ENCODE measurements at places on chromosomes 12 and 14. TPM values are rescaled to one million over a fixed set of nuclear protein-coding genes. Genes with fewer than 3 reads are reported as not detected.

- no peak for DNase-seq
Measured at GRCh38 chr14:99630202-99630601, 14.7 kb upstream of the HHIPL1 start.

DNA sequence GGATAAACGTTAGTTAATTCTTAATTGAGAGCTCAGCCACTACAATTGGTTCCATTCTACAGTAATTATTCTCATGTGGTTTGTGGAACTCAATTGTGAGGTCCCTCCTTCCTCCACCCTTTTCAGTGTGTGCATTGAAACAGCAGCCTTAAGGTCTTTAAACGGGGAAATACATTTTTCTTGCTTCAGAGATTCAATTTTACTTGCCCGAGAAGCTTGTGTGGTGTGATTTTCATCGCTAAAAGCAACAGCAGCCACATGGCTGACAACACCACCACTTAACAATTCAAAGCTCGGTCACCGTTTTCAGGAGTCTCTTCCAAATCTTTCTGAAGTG, 733 bp upstream of the PPFIBP1 start:
- no peak for DNase-seq

GRCh38 chr12:81257947-81258551, 180.2 kb downstream of the ACSS3 start:
- peak; percentile 48 for DNase-seq

- peak; percentile 50 for DNase-seq
Measured at GRCh38 chr14:89911010-89911919, 43.3 kb downstream of the EFCAB11 start.

- no peak for DNase-seq
Measured at GRCh38 chr12:10293151-10293550, 14.5 kb upstream of the KLRD1 start.

- no peak for DNase-seq
Measured at GRCh38 chr14:101254805-101255764, 306.2 kb upstream of the DIO3 start.

GRCh38 chr12:19811922-19812321, 372.6 kb downstream of the AEBP2 start:
- no peak for DNase-seq

DNA sequence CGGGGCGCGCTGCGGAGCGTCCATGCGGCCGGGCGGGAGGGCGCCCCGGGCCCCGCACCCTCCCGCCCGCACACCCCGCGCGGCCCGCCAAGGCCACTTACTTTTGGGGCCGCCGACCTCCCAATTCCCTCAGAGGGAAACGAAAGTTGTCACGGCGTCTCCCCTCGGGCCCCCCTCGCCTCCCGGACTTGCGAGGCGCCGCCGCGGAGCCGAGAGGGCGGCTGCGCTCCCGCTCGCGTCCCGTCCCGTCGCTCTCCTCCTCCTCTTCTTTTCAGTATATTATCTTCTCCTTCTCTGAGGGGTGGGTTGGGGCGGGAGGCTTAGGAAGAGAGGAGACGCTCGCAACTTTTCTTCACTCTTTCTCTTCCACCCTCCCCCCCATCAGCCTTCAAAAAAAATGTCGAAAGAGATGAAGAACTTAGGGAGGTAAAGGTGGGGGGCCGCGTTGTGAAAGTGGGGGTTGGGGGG, 613 bp downstream of the DUSP16 start:
- peak; percentile 13 for DNase-seq

DNA sequence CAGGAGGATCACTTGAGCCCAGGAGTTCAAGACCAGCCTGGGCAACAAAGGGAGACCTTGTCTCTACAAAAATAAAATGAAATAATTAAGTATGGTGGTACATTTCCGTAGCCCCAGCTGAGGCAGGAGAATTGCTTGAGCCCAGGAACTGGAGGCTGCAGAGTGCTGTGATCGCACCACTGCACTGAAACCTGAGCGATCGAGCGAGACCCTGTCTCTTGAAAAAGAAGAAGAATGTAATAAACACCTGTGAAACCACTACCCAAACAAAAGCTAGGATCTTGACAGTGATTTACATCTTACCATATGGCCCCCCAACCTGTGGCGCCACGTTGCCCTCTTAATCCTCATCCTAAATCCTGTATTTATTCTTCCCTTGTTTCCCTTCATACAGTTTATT, 5.7 kb upstream of the DTX1 start:
- DNase-seq: no peak

GRCh38 chr14:85223667-85224066, 306.3 kb upstream of the FLRT2 start:
- DNase-seq: no peak

- no peak for DNase-seq
Measured at GRCh38 chr12:13534242-13534641, 337.7 kb downstream of the EMP1 start.

DNA sequence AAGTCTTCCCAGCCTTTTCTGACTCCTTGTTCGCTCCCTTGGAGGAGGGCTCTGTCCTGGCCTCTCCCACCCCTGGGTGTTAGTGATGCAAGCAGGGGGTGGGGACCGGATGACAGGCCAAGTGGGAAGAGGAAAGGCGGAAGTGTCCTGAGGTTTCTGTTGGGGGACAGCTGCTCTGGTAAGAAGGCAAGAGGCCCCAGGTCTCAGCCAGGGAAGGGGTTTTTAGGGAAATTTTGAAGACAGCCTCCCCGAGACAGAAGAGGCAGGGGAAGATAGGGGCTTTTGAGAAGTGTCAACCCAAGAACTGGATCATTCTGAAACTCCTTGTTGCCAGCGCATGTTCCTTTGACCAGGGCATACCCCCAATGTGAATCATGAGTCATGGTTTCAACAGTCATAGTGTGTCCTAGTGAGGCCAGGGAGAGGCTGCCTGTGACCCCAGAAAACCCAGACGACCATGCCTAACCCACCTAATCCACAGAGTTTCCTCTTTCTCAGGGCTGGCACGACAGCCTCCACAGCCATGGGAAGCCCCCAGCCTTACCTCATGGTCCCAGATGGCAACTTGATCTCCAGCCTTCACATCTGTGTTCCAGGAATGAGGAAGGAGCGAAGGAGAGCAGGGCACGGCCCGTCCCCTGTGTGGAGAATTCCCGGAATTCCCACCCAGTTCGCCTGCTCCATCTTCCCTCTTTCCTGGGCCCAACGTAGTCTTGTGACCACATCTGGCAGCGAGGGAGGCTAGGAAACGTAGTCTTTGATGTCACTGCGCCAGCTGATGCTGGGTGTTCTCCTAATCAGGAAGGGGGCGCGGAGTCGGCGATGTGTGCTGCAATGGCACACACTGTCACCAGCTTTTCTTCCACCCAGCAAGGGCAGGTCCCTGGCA, 4.9 kb upstream of the GPR132 start:
- DNase-seq: no peak

- DNase-seq: no peak
Measured at GRCh38 chr14:67784244-67784823, 32.1 kb downstream of the ZFYVE26 start.

DNA sequence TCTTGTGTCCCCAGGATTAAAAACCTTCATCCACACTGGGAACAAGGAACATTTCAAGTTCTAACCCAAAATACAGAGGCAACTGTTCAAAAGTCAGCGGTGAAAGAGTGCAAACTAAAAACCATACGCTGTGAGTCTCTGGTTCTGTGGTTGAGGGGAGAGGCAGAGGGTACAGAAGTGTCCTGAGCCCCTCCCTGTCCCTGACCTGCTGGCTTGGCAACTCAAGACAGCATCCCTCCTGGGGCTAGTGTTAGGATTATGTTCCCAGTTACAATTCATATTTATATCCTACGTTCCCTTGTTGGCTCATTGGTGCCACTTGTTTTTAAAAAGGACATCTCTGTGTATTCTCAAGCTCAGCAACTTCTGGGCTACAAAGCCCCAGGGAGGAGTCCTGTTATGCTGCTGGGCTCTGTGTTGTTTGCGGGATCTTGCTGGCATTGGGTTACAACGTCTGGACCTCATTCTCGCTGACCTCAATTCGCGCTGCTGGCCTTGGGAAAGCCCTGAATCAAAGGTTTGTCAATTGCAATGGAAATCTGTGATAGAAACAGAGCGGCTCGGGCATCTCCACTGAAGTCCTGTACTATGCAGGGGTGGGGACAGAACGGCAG, 420.8 kb downstream of the FUT8 start:
- DNase-seq: no peak

GRCh38 chr12:131273291-131273845, 319.7 kb downstream of the ADGRD1 start:
- no peak for DNase-seq

DNA sequence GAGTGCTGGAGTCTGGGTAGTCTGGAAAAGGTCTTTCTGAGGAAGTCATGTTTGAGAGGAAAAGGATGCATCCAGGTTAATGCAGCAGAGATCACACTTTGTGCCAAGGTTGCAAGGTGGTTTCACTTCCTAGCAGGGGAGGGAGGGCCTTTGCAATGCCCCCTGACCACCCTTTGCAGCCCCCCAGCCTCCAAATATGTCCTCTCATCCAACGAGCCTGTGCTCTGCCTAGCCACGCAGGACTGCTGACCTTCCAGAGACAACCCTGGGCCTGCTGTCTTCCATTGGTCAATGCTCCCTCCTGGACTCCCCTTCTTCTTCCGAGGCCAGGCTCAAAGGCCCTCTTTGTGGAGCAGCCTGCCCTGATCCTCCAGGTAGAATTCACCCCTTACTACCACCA, 47.3 kb upstream of the TUNAR start:
- no peak for DNase-seq

GRCh38 chr14:77897374-77897773, 97.5 kb downstream of the ADCK1 start:
- DNase-seq: no peak

DNA sequence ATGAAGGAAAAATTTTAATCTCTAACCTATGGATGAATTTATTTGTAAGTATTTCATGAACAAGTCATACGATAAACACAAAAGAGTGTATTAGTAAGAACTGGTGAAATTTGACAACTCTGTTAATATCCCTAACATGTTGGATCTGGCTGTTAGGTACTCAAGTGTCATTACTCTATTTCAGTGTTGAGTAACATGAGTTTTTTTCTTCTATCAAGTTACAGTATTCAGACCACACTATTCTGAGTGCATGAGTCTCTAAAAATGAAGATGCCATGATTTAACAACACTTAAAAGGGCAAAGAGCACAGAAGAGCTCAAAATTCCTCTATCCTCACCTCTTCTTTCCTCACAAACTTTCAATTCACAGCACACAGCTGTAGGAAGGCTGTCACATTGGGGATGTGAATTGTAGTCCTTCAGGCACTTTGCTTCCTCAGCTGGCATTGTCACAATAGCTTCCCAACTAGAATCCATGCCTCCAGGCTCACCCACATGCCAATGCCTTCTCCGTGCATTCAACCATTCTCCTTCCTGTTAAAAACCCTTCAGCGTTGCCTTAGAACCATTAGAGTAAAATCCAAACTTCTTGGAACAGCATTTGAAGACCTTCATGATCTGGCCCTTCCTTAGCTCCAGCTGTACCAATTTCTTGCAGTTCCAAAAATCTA, 73.7 kb upstream of the DBX2 start:
- no peak for DNase-seq

DNA sequence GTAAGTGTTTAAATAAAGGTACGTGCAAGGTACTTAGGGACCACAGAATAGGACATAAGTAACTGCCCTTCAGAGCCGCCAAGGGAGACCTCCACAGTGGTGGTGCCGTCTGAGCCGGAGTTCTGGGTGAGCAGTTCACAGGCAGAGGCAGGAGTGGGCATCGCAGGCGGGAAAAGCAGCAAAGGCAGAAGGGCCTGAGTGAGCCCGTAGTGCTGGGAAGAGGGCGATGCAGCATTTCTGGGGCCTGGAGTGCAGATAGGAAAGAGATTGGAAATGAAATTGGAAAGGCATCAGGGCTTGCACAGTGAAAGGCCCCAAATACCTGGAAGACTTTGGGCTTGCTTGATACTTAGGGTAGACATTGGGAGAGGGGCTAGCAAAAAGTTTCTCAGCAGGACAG, 32.9 kb downstream of the EVL start:
- DNase-seq: no peak

GRCh38 chr12:52828591-52829021, 5.5 kb downstream of the KRT79 start:
- DNase-seq: no peak

DNA sequence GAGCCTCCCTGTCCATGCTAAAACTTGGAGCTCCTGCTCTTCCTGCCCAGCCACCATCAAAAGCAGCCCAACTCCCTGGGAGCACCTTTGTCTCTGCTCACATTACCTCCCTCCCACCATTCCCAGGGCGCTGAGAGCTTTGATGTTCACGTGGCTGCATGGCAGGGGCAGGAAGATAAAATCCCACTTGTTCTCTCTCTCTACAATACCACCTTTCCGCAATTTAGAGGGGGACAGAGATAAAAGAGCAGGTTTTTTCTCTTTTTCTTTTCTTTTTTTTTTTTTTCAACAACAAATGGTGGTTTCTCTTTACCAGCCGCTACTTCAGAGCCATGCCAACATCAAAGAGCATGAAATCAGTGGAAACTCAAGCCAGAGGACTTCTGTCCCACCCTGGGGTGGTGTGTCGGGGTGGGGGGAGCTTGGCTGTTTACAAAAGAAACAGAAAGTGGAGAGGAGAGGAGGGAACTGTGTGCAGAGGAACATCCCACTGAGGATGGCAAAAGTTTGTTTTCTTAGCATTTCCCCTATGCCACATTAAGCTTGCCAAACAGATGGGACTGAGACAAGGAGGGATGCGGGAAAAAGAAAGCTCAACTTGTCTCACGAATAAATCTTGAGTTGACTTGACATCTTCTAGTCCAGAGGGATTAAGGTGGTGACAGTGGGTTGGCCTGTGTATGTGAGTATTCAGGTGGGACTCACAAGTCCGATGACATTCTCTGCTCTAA, 103.7 kb upstream of the NUDT4 start:
- no peak for DNase-seq

- DNase-seq: no peak
Measured at GRCh38 chr12:126949558-126949957, 1317.4 kb upstream of the TMEM132C start.

- no peak for DNase-seq
Measured at GRCh38 chr12:21472197-21472823, 29.1 kb downstream of the RECQL start.

The VDR gene
- total RNA-seq: 5.6 TPM

The KRT6C gene
- total RNA-seq: not detected

The GPR132 gene
- not detected for total RNA-seq

The FAM222A gene
- 0.68 TPM for total RNA-seq

The AEBP2 gene
- 7.4 TPM for total RNA-seq

The FICD gene
- total RNA-seq: 5.3 TPM

The ST8SIA1 gene
- total RNA-seq: 8.9 TPM

The GPD1 gene
- 0.25 TPM for total RNA-seq

The IPO8 gene
- 9.1 TPM for total RNA-seq

The HPD gene
- total RNA-seq: not detected

The JPH4 gene
- total RNA-seq: not detected

The PUS7L gene
- total RNA-seq: 12.0 TPM
